ENCODE measurements at places on chromosomes 2 and 18.

- DNase-seq = no peak
Measured at GRCh38 chr2:172931256-172931894, 144.3 kb upstream of the MAP3K20 start.

DNA sequence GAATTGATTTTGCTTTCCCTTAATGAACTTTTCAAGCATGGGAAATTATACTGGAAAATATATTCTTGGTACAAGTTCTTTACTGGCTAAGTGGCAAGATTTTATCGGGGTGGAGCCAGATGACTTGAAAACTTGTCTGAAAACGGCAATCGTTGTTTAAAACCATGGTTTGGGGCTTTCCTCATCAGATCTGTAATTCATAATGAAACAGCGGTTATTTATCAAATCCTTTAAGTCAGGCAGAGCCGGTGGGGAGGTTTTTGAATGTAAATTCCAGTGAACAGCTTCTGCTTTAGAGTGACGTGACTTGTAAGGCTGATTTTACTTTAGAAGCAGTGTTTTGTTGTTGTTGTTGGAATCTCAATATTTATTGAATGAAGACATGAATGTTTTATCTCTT, 2.6 kb downstream of the SEC11C start:
- DNase-seq = no peak

- DNase-seq = no peak
Measured at GRCh38 chr2:130728549-130729316, at the start of gene GPR148. Gene GPR148, plus strand, starts transcription at chr2:130729070. Its CDS starts 82 bp downstream, at chr2:130729152.

- DNase-seq = no peak
Measured at GRCh38 chr18:24039671-24040070, 25.1 kb downstream of the TTC39C start.

- no peak for DNase-seq
Measured at GRCh38 chr2:60353863-60354262, 199.6 kb downstream of the BCL11A start.

DNA sequence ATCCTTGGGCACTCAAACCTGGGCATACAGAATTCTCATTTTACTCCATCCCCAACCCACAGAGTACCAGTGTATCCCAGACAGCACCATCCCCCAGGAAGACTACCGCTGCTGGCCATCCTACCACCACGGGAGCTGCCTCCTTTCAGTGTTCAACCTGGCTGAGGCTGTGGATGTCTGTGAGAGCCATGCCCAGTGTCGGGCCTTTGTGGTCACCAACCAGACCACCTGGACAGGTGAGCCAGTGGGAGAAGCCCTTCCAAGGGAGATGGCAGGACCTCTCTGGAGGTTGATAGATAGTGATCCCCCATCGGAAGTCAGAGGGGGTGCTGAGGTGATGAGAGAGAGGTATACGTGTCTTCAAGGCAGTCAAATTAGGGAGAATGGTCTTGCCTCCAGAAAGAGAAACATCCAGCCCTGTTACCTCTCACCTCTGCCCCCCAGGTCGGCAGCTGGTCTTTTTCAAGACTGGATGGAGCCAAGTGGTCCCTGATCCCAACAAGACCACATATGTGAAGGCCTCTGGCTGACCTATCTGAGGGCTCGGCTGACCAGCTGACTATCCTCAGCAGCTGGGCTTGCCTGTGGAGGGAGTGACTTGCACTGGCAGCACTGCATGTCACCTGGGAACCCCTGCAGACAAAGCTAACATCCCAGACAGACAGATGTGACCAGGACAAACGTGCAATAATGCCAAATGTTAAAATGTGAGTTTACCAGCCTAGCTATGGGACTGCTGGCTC, 9.5 kb downstream of the PKDCC start:
- no peak for DNase-seq

GRCh38 chr2:73925033-73925704, 1.5 kb upstream of the DGUOK start:
- DNase-seq = no peak

DNA sequence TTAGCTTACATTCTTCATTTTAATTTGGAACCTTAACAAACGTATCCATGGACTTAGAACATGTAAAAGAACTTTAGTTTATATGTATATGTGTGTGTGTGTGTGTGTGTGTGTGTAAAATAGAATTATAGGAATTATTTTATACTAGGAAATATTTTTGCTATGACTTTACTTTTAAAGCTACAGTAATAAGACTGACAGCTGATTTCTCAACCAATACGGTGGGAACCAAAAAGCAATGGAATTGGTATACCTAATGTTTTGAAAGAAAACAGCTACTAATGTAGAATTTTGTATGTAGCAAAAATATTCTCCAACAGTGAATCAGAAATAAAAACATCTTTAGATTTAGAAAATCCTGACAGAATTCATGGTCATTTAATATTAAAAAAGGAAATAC, 146.5 kb upstream of the ARL4C start:
- no peak for DNase-seq

DNA sequence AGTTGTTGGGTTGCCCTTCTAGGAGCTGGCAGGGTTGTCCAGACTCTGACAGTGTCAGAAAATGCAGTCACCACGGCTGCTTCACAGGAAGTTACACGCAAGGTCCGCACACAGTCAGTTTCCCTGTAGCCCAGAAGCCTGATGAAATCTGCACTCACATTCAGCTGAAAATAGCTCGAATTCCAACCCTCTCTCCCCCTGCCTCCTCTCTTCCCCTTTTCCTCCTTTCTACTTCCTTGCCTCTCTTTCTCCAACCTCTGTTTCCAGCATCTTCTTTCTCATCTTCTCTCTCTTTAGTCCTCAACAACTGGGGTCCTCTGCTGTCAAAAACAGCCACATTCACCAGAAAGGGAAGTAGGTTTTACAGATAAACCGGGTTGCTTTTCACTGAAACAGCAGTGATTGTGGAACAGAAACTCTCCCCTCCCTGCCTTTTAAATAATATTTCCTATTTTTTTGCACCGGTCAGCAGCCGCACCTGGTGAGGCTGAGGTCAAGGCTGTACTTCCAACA, 69.3 kb downstream of the BCL11A start:
- DNase-seq = no peak

DNA sequence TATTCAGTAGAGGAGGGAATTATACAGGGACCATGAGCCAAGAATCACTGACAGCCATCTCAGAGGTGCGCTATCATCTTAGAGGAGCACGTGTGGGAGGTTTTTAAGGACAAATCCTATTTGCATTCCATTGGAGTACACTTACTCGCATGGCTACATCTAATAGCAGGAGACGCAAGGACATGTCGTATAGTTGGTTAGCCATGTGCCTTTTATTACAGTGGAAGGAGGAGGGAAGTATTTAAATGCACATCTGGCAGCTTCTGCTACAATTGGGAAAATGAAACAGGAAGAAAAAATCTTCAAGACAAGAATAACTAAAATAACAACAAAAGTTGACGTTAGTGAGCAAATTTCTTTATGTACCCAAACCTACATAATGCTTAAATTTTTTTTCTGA, 86.5 kb upstream of the UGP2 start:
- no peak for DNase-seq

DNA sequence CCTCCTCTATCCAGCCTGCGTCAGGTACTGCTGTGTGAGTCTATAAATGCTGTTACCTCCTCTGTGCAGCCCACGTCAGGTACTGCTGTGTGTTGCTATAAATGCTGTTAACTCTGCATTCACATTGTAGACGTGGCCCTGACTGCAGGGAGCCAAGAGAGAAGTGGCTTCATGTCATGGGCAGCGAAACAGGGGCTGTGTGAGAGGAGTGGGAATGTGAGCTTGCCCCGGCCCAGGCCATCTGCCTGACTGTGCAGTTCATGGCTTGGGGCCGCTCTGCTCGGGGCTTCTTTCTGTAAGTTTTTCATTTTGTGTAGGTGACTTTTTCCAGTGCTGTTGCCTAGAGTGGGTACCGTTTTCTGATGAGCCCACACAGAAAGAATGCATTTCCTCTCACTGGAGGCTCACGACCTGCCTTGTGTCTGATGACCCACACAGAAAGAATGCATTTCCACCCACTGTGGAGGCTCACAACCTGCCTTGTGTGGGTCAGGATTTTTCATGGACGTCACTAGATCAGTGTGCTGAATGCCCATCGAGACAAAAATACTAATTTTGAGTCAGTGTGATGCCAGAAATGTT, 104.5 kb downstream of the SNTG2 start:
- no peak for DNase-seq

GRCh38 chr18:63562284-63562683, 20.1 kb downstream of the SERPINB12 start:
- no peak for DNase-seq

- no peak for DNase-seq
Measured at GRCh38 chr2:172671501-172671900, 64.1 kb upstream of the RAPGEF4 start.

GRCh38 chr2:216698895-216699294, 3.5 kb upstream of the IGFBP5 start:
- no peak for DNase-seq

DNA sequence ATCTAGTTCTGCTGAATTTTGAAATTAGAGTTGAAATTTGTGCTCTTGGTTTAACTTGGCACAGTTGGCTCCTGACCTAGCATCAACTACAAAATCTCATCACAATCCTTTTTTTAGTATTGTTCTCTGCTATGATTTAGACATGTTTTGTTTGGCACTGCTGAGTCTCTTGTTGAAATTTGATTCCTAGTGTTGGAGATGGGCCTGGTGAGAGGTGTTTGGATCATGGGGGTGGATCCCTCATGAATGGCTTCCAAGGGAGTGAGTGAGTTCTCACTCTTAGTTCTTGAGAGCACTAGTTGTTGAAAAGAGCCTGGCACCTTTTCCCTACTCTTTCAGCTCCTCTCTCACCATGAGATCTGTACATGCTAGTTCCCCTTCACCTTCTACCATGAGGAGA, 605.6 kb upstream of the SLC39A10 start:
- DNase-seq = no peak

- DNase-seq = no peak
Measured at GRCh38 chr18:52228166-52228565, 111.8 kb upstream of the DCC start.

- no peak for DNase-seq
Measured at GRCh38 chr2:12773586-12774394, 57.1 kb downstream of the TRIB2 start.
